ENCODE measurements at places on chromosomes 5 and 9.

DNA sequence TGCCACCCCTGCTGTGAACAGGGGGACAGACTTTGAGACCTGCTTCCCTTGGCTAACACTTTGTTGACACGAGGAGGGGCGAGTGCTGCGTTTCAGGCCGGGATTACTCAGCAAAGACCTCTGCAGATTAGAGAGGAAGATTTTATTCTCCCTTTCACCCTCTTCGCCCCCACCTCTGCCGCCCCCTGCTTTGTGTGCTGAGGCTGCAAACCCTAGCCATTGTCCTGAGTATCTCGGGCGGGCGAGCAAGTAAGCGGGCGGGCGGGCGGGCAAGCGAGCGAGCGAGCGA, 6.0 kb downstream of the ISL1 start:
- no peak for DNase-seq

GRCh38 chr5:66234241-66234640, 90.1 kb downstream of the SREK1 start:
- DNase-seq = no peak

GRCh38 chr5:69454460-69455249, 37.9 kb upstream of the OCLN start:
- no peak for DNase-seq

DNA sequence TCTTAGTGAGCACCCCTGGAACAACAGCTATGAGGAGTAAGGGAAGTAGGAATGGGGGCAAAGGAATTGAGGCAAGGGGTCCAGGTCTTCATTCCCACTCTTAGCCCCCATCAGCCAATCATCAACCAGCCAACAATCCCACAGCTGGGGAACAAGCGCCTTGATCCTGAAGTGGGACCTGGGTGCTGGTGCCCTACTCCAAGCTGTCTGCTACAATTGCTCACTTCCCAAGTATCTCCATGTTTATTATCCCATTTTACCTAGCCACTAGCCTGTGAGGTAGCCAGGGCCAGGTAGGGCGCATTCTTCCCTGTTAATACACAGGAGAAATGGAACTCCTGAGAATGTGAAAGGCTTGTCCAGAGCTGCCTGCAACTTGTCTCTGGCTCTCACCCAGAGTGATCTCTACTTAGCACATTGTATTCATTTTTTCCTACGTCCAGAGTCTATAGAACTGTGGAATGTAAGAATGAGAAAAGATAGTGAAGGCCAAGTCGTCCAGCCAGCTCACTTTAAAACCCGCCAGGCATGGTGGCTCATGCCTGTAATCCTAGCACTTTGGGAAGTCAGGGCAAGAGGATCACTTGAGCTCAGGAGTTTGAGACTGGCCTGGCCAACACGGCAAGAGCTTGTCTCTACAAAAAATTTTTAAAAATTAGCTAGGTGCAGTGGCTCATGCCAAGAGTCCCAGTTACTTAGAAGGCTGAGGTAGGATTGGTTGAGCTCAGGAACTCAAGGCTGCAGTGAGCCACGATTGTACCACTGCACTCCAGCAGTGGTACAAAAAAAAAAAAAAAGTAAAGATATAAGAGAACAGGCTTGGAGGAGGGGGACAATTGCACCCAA, 6.2 kb upstream of the DNAJC18 start:
- DNase-seq = no peak

DNA sequence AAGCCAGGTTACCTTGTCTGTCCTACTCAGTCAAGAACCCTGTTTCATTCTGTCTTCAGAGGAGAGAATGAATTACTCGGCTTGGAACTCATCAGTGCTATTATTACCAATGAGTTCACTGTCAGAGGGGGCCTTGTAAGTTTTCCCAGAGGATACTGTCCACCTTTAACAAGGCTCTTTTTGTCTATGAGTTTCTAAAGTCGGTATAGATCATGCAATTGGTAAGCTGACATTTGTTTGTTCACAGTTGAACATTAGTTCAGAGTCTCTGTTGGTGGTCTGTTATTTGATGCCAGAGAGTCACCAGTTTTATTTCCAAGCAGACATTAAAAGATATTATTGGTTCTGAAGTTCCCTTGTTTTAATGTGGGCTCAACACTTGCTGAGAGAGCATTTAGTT, 58.1 kb upstream of the DHFR start:
- DNase-seq = no peak

DNA sequence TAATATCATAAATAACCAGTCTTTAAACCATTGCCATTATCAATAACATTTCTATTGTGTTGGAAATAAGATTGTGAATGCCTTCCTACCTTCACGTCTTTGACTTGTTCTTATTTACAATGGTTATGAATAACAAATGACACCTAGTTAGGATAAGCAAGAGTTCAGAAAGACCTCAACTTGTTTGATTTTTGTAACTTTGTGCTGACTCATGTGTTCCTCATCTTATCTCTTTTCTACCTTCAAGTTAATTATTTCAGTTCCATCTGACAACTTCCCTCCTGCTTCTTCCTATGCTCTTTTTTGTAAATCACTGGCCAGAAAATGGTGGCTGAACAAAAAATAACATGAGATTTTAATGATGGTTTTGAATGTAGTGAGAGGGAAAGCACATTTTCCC, 538.5 kb upstream of the TUSC1 start:
- DNase-seq = no peak

DNA sequence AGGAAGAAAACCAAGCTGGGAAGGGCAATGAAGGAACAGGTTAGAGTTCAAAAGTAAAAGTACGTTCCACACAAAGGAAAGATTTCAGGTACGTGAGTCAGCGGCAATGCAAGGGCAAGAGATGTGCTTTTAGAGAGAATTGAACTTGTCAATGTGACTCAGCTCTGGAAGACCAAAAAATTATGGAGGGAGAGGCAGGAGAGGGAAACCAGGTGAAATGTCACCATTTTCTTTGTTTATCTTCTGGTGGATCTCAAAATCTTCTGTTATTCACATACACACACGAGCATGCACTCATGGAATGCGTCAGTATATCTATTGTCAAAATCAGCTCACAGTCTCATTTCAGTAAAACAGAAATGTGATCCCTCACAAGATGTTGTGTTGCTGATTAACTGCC, 148.8 kb upstream of the RFX3 start:
- no peak for DNase-seq

- no peak for DNase-seq
These were observed 24.3 kb upstream of the POMT1 start for GRCh38 chr9:131478421-131478868.

- DNase-seq = no peak
These were observed 44.6 kb downstream of the MARCHF11 start for GRCh38 chr5:16135003-16135402.

DNA sequence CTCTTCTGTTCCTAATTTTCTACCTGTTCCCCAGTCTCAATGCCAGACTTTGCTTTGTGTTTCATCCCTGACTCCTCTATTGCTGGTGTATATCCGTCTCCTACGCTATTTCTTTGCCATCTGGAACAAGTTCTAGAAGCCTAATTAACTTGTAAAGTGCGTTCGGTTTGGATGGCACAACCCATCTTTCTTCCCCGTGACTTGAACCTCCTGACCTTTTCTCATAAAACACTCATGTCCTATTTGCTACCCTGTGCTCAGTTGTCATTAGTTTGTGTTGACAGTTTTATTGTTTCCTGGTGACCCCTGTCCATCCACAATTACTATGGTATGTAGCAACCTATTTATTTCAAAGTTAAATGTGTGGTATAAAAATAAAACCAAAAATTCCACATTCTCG, 323.5 kb downstream of the TLE4 start:
- DNase-seq = no peak

DNA sequence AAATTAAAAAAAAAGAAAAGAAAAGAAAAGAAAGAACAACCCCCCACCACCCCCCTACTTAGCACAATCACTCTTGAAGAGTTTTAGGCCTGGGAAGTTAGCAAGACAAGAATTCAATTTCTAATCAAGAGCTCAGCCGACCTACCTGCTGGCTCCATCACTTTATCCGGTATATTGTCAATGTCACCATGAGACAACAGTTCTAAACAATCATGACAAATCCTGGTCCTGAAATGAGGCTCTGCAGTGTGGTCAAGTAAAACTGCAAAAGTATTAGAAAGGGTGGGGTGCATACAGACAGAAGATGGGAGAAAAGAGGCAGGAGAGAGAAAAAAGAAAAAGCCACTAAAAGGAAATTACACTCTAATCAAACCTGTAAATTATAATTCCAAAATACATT, 163.7 kb downstream of the TARS1 start:
- no peak for DNase-seq

DNA sequence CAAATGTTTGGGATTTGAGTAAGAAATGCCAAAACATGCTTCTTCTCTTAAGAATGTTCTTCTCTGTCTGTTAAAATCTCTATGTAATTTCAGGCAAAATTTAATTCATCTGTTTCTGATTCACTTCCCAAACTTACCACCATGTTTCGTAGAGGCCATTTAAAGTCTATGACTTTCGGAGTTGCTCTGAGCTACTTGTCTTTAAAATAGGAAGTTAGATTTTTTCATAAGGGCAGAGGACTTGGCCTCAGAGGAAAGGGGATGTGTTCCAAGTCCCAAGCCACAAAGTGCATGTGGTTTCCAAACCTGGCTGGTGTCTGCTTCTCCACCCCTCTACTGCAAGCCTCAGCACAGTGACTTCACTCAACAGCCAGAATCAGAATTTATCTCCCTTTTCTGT, 111.3 kb upstream of the ADRA1B start:
- DNase-seq = no peak

DNA sequence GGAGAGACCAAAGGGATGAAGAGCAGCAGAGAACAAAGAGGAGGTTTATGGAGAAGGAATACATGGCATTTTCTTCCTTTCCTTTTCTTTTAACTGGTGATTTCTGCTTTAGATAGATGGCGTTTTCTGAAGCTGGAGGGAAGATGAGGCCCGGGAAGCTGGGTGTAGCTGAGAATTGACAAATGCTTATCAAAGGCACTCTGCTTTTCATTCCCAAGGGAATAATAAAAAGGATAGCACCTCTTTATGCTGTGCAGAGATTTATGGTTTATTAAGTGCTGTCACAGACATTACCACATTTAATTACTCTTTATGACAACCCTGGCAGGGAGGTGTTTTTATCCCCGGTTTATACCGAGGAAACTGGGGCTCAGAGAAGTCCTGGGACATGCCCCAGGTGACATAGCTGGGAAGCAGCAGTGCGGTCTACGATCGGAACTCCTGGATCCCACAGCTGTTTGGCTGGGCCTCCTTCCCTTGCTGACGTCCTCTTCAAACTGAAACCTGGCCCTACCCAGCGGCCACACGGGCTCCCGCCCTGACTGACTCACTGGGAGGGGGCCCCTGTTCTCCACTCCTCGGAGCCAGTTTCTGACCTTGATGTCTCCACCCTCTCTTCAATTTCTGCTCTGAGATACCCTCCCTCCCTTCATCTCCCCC, 8.2 kb upstream of the EPB41L4B start:
- no peak for DNase-seq

GRCh38 chr5:35089334-35090314, 41.9 kb upstream of the AGXT2 start:
- no peak for DNase-seq

DNA sequence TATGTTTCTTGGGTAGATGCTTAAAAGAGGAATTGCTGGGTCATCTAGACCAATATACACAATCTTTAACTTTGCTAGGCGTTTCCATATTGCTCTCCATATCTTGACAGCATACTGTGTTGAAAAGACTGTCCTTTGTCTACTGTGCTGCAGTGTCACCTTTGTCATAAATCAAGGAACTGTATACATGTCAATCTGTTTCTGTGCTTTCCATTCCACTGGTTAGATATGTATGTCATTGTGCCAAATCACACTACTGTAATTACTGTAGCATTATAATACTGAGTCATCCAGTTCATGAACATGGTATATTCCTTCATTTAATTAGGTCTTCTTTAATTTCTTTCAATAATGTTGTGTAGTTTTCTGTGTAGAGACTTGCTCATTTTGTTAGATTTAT, 149.7 kb upstream of the RASGRF2 start:
- no peak for DNase-seq

GRCh38 chr9:77809552-77809951, 161.4 kb upstream of the GNA14 start:
- DNase-seq = no peak

DNA sequence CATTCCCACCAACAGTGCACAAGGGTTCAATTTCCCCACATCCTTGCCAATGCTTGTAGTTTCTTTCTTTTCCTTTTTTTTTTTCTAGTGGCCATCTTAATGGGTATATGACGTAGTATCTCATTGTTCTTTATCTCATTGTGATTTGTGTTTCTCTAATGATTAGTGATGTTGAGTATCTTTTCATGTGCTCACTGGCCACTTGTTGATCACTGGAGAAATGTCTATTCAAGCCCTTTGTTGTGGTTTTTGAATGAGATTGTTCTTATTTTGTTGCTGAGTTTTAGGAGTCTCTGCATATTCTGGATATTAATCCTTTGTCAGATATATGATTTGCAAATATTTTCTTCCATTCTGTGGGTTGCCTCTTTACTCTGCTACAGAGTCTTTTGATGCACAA, 1.6 kb upstream of the TMED9 start:
- DNase-seq = no peak

DNA sequence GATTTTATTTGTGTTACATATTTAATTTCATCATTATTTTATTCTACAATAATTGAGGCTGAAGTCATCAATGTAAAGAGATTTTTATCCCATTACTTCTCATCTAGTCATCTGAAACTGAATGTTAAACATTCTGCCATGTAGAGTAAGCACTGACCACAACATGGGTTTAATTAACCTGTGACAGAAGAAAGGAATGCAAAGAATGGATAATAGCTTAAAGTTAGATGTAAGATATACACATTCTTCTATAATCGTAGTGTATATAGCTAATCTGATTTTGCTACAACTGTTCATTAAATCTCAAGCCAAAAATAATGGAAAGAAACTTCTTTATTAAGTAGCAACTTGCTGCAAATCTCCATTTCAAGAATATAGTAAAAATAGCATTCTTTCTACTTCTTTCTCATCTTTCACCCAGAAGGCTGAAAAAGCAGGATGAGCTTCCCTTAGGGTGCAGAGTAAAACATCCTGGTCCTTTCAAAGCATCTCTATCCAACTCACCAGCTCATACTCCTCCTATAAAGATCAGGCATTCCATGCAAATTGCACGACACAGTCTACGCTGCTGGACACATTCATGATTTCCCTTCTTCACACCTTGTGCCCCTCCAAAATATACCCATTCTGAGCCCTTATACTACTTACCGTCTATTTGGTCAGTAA, 115.2 kb downstream of the EFNA5 start:
- DNase-seq = no peak

DNA sequence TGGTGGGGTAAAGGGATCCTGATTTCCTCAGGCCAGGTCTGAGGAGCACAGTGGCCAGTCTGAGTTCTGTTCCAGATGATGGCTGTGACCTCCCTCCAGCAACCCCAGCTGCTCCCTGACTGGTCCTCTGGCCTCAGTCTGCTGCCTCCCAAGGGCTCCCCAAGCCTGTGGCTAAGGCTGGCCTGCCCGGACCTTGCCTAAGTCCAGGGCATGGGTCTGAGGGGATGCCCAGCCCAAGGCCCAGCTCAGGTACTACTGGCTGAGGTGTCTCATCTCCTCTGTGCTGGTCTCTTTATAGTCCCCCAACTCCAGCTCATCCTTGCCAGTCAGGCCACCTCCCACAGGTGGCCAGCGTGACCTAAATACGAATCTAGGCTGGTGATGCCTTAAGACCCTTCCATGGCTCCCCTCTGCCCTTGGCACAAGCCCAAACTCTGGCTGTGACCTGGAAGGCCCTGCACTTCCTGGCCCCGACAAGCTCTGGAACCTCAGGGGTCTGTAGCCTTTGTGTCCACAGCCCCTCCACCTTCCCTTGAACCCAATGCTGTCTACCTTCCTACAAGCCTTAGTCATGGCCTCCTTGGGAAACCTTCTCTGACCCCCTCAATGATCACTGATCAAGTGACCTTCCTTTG, 9.8 kb downstream of the KIF12 start:
- DNase-seq = no peak

- no peak for DNase-seq
These were observed 158.3 kb downstream of the TSSK1B start for GRCh38 chr5:113276493-113276892.
